GM23338 (cell line): ENCODE measurements at places on chromosomes 12 and 14. TPM values are rescaled to one million over a fixed set of nuclear protein-coding genes. Genes with fewer than 3 reads are reported as not detected.

DNA sequence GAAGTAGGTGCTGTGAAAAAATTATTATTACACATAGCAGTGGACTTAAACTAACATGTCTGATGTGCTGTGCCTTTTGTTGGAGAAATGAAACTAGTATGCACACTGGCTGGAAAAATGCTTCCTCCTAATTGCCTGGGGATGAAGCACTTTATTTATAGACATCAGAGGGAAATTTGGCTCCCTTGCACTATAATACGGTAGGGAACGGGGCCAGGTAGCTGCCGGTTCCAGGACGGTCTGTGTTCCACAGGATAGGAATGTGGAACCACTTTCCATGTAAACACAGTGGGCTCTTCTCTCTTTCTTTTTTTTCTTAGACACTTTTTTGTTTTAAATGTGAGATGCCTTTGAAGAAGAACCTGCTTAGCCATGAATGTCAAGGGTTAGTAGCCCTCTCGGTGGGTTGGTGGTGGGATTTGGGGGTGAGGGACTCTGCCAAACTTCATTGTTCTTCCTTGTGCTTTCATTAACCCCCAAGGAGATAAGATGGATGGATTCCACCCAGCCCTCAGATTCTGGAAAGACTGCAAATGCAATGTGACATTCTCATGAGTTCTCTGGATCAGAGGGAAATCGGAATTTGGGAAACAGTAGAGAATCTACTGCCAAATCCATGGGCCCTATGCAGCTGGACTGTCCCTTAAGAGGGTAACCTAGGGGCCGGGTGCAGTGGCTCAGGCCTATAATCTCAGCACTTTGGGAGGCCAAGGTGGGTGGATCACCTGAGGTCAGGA lies 58.0 kb upstream of the GSC start:
- H3K27me3 ChIP-seq: no peaks in the 10 kb centered on the region
- H3K4me3 ChIP-seq: no peak overlapping the region
- DNase-seq: no peak
- H3K36me3 ChIP-seq: no peaks in the 10 kb centered on the region
- H3K27ac ChIP-seq: no peak overlapping the region

Gene SLC39A2
- not detected in 2 replicates for total RNA-seq

Gene ZC2HC1C
- 0.90 and 3.7 TPM in 2 replicates for total RNA-seq

Gene MYL2
- total RNA-seq: not detected in 2 replicates

DNA sequence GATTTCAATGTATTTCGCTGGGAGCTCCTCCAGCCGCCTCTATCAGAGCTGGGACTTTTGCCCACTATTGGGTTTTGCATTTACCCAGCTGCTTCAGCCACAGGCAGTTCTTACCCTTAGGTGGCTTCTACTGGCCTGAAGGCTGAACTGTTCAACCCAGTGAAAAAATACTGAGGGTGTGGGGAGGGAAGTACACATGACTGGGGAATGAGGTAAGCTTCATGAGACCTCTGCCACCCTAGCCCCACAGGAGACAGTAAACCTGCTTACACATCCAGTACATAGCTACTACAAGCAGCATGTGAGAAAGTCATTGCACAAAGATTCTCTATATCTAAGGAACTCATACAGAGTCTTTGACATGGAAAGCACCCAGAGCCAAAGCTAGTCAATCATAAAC lies 411.1 kb downstream of the SYT1 start:
- H3K4me3 ChIP-seq: no peak overlapping the region
- peaks cover 7% of the 10 kb centered on the region; the same call in 1 of the 2 replicates for H3K4me1 ChIP-seq
- H3K36me3 ChIP-seq: no peaks in the 10 kb centered on the region
- H3K27me3 ChIP-seq: no peaks in the 10 kb centered on the region
- H3K27ac ChIP-seq: no peak overlapping the region

Gene PLBD2
- total RNA-seq: 37.0 and 37.1 TPM in 2 replicates

Gene KLRC3
- total RNA-seq: not detected in 2 replicates

DNA sequence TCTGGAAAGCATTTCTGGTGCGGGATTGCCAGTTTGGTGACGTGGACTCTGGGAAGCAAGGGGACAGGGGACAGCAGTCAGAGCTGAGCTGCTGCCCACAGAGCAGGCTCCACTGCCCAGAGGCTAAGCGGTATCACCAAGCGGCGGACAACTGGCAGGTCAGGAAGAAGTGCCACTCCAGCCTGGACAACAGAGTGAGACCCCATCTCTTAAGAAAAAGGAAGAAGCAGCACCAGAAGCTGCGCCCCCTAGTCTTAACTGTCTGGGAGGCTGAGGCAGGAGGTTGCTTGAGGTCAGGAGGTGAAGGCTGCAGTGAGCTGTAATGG lies 31.8 kb upstream of the MMP17 start:
- no peak for DNase-seq
- peaks cover 20% of the 10 kb centered on the region for H3K4me1 ChIP-seq
- peaks cover 5% of the 10 kb centered on the region for H3K36me3 ChIP-seq
- H3K27me3 ChIP-seq: no peaks in the 10 kb centered on the region
- H3K4me3 ChIP-seq: no peak overlapping the region

DNA sequence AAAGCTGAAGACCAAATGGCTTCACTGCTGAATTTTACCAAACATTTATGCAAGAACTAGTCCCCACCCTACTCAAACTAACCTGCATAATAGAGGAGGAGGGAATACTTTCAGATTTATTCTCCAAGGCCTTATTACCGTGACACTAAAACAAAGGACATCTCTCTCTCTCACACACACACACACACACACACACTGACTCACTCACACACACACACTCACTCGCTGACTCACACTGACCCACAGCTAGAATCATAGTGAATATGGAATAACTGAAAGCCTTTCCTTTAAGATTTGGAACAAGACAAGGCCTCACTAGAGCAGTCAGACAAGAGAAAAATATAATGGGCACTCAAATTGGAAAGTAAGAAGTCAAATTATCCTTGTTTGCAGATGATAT lies 1014.1 kb downstream of the TMTC2 start:
- no peaks in the 10 kb centered on the region for H3K27me3 ChIP-seq
- H3K4me1 ChIP-seq: no peaks in the 10 kb centered on the region
- no peaks in the 10 kb centered on the region for H3K36me3 ChIP-seq
- no peak overlapping the region for H3K27ac ChIP-seq
- no peak overlapping the region for H3K4me3 ChIP-seq

DNA sequence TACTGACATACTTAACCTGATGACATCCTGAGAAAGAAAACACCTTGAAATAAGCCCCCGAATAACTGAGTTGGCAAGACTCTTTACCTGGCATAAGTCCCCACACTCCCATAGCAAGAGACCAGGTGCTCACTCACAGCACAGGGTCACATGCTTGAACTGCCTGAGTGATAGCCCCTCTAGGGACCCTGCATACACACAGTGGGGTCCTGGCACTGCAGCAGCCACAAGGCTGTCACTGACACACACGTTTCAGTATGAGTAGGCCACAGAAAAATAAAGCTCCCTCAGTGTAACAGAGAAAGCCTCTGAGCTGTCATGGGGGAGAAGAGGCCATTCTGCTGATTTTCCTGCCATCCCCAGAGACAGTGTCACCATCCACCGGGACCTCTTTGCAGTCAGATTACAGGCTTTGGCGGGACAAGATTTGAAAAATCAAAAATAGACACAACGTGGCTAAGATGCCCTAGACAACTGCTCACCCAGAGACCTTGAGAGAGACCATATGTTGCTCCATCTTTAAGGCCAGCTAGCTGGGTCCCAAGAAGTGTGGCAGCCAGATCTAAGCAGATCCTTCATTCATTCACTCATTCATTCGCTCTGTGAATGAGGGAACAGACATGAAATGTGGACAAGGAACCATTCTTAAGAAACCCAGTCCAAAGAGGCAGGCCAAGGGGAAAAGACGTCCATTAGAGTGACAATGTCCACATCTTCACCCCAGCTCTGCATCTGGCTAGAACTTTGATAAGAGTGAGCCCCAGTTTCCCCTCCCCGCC lies 1.6 kb downstream of the SCARB1 start:
- H3K4me3 ChIP-seq: peak overlapping the region; percentile 88
- no peak overlapping the region for H3K27ac ChIP-seq
- H3K36me3 ChIP-seq: 0 out of 2 replicates have a peak, but pooled peaks cover 5% of the 10 kb centered on the region
- peaks cover 24% of the 10 kb centered on the region for H3K4me1 ChIP-seq

GRCh38 chr12:55972042-55972441 lies 1.8 kb upstream of the RAB5B start:
- no peak overlapping the region for H3K4me3 ChIP-seq
- peaks cover 13% of the 10 kb centered on the region for H3K4me1 ChIP-seq
- no peaks in the 10 kb centered on the region for H3K27me3 ChIP-seq
- DNase-seq: peak; percentile 46
- peak overlapping the region; percentile 82 for H3K27ac ChIP-seq
- H3K36me3 ChIP-seq: 0 out of 2 replicates have a peak, but pooled peaks cover 9% of the 10 kb centered on the region

DNA sequence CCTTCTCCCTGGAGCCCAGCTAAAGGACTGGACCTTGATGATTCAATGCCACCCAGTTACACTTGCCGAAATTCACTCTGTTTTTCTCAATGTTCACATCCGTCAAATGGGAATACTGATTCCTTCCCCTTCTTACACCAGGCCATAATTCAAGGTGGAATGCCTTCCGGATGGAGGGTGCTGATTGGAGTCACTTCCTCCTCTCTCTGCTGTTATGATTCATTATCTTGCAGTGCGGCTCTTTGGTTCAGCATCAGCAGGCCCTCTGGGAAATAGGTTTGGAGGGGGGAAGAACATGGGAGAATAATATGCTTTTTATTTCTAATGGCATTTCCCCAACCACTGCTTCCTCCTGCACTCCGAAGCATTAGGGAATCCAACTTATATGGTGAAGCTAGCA lies 390.6 kb upstream of the TBX3 start:
- no peaks in the 10 kb centered on the region for H3K27me3 ChIP-seq
- no peaks in the 10 kb centered on the region for H3K36me3 ChIP-seq
- H3K4me1 ChIP-seq: peaks cover 13% of the 10 kb centered on the region; the same call in 1 of the 2 replicates
- H3K27ac ChIP-seq: no peak overlapping the region
- H3K4me3 ChIP-seq: no peak overlapping the region
- no peak for DNase-seq

DNA sequence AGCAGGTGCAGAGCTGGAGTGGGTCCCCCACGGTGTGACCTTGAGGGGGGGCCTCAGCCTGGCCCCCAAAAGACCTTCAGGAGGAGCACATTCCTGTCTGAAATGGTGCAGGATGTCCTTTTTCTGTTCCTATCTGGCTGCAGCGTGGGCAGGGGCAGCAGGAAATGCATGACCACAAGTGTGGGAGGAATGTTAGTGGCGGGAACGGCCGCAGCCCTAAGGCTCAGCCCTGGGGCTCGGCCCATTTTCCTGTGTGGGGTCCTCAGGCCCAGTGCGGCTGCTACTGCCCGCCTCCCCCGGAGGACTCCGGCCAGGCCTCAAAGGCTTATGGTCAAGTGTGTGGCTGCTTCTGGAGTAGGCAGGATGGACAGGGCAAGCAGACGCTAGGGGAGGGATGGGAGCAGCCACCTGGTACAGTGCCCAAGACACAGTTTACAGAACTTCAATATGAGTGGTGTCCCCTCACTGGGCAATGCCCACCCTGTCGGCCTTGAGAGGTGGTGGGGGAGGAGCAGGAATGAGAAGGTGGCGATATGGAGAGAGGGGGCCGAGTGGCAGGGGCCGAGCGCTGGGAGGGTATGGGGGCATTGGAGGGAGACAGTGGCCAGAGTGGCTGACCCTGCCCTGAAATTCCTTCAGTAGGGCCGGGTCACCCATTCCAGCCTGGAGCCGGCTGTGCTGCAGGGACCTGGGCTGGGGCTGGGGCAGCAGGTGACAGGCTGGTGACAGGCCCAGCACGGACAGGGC lies 137.4 kb downstream of the CALM1 start:
- H3K27me3 ChIP-seq: no peaks in the 10 kb centered on the region
- no peak overlapping the region for H3K27ac ChIP-seq
- H3K36me3 ChIP-seq: no peaks in the 10 kb centered on the region
- H3K4me3 ChIP-seq: no peak overlapping the region

GRCh38 chr14:77570706-77571268 lies 45.6 kb downstream of the SPTLC2 start:
- no peaks in the 10 kb centered on the region for H3K27me3 ChIP-seq
- DNase-seq: no peak
- no peaks in the 10 kb centered on the region for H3K36me3 ChIP-seq
- no peaks in the 10 kb centered on the region for H3K4me1 ChIP-seq
- H3K27ac ChIP-seq: peak overlapping the region; percentile 29; the same call in 1 of the 2 replicates

DNA sequence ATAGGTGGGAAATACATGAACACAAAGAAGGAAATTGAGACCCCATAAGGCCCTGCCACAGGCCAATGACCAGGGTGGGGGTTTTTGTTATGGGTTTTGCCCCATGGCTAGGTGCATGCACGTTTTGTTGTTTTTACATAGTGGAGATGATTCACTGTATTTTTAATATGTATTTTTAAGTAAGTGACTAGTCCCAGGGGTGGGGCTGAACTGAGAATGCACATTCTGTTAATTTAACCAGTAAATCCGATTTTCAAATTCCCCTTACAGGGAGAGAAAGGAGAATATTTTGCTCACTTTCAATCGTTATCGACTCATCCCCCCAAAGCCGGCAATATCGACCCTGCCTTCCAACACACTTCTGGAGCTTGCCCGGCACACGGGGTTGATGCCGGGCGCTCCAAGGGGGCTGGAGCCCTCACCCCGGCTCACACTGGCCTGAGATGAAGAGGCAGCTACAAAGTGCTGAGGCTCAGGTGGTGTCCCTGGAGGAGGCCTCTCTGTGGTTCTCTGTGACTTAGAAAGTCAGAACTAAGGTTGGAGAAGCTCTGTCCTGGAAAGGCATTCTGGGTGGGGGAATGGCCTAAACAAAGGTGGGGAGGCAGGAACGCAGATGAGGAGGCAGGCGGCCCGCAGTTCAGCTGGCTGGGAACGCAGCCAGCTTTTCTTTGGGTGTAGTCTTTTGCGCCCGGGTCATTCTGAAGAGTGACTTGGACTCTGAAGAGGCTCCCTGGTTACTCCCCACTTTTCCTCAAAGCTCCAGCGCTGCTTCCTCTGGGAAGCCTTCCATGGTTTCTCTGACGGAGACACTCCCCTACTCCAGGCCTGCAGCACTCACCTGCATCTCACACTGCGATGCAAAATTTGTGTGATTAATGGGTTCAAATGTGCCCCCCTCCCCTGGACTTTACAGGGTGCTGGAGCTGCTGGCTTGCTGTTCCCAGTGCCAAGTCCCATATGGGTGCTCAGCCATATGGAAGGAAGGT lies 50.7 kb upstream of the DLK1 start:
- no peak overlapping the region for H3K4me3 ChIP-seq
- H3K27me3 ChIP-seq: 0 out of 2 replicates have a peak, but pooled peaks cover 6% of the 10 kb centered on the region
- DNase-seq: no peak
- no peak overlapping the region for H3K27ac ChIP-seq
- H3K36me3 ChIP-seq: no peaks in the 10 kb centered on the region
- H3K4me1 ChIP-seq: no peaks in the 10 kb centered on the region

DNA sequence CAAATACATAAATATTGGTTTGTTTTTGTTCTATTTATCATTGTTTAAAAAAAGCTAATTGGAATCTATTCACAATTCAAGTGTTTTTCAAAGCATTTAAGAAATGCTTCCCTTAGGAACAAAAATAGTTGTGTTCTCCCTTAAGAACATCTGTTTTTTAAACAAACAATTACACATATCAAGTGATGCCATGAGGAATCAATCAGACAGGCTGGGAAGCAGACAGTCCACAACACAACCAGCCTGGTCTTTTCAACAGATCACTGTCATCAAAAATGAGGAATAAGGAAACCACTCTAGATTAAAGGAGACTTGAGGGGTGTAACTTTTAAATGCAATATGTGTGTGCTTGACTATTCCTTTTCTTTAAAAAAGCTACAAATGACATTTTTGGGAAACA lies 25.5 kb downstream of the GALC start:
- H3K4me3 ChIP-seq: no peak overlapping the region
- H3K36me3 ChIP-seq: no peaks in the 10 kb centered on the region
- no peaks in the 10 kb centered on the region for H3K4me1 ChIP-seq
- H3K27me3 ChIP-seq: no peaks in the 10 kb centered on the region
- no peak for DNase-seq
- no peak overlapping the region for H3K27ac ChIP-seq

Gene KRT74
- total RNA-seq: not detected in 2 replicates

GRCh38 chr12:43241986-43242385 lies 310.0 kb downstream of the ADAMTS20 start:
- no peaks in the 10 kb centered on the region for H3K27me3 ChIP-seq
- H3K4me1 ChIP-seq: no peaks in the 10 kb centered on the region
- DNase-seq: no peak
- H3K27ac ChIP-seq: no peak overlapping the region
- H3K36me3 ChIP-seq: no peaks in the 10 kb centered on the region

Gene RTRAF
- 150 and 184 TPM in 2 replicates for total RNA-seq

Gene SRRM4
- total RNA-seq: 0.63 and 0.93 TPM in 2 replicates
